Myocyte (in vitro differentiated cells): ENCODE measurements at places on chromosomes 5 and 9. TPM values are rescaled to one million over a fixed set of nuclear protein-coding genes. Genes with fewer than 3 reads are reported as not detected.

Gene PPP3R2
- not detected in 2 replicates for total RNA-seq

Gene BARX1
- not detected in 2 replicates for total RNA-seq

Gene NOXA1
- 1.2 and 3.1 TPM in 2 replicates for total RNA-seq

Gene DMRTA1
- total RNA-seq: 1.7 and 2.0 TPM in 2 replicates

Gene ZNF300
- 3.3 TPM in 2 replicates for total RNA-seq

Gene ADAMTS2
- 25.5 and 31.9 TPM in 2 replicates for total RNA-seq

Gene IL5
- not detected in 2 replicates for total RNA-seq

Gene CD74
- total RNA-seq: 1.3 and 2.9 TPM in 2 replicates

Gene CDH6
- not detected in 2 replicates for total RNA-seq

Gene OR2K2
- 0.19 TPM in 1 of 2 replicates, not detected in the other for total RNA-seq

Gene BAAT
- total RNA-seq: 0.37 and 1.8 TPM in 2 replicates
